HT1080 (cell line): ENCODE measurements at places on chromosomes 2 and 18.

DNA sequence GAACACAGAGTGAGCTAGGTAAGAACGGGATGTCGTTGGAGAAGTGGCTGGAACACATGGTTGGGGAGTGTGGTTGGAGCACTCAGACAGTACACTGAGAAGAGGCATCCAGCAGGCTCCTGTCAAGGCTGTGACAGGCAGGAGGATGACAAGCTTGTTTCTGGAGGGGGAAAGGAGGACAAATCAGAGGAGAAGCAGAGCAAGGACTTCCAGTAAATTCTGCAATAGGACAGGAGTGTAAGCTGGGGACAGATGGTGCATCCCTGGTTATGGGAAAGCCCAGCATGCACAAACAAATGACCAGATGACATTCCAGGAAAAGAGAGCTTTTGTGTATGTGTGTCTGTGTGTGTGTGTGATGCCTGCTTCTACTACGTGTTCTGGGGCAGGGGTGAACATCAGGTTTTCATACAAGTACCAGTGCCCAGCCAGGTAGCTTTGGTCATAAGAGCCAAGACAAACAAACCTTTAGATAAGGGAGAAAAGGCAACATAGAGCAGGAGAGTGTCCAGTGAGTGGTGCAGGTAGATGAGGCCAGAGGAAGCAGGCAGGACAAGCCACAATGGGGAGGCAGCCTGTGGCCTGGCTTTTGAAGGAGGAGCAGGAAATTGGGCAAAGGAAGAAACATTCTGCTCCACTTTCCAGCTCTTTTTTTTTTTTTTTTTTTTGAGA is 32.1 kb upstream of the MAPK4 start:
- no peak for DNase-seq

- peak; percentile 89 for DNase-seq
These were observed 52.1 kb upstream of the ANKRD62 start for GRCh38 chr18:12041561-12041960.

GRCh38 chr2:239360421-239361310 is 40.2 kb downstream of the HDAC4 start:
- no peak for DNase-seq

- DNase-seq = peak; percentile 27
These were observed 503.9 kb downstream of the PID1 start for GRCh38 chr2:228767196-228767595.

- no peak for DNase-seq
These were observed 10.2 kb upstream of the ZNF407 start for GRCh38 chr18:74587441-74587840.

GRCh38 chr18:75854174-75854573 is 426.7 kb upstream of the SMIM21 start:
- DNase-seq = peak; percentile 22

DNA sequence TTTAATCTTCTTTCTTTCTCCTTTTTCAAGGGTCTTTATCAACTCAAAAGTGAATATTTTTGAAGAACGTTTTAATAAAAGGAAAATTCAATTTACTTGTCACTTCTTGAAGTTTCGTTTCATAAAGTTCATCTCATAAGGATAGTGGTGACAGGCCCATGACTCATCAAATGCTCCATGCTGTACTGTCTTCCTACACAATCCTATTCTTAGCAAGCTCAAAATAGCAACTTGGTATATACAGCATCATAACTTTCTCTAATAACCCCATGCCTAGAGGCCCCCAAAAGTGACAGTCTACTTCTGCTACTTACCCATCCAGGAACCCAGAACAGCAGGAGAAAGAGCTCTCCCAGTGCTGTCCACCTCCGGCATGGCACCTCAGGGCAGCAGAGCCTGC is 7.7 kb downstream of the FBXO15 start:
- DNase-seq = peak; percentile 67

- peak; percentile 1 for DNase-seq
These were observed 179.0 kb downstream of the ASXL3 start for GRCh38 chr18:33757037-33757436.

DNA sequence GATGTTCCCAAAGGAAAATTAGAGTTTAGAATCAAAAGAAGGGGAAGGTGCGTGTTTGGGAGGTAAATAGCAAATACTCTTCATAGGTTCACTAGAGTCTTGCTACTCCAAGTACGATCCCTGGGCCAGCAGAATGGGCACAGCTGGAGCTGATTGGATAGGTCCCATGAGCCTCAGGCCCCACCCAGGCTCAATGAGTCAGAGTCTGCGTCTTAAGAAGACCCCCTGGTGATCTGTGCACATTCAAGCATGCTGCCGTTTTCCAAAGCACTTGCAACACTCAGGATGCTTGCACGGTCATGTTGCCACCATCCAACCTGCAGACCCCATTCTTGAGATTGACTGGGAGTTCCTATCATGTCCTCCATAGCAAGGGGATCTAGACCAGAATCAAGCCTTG is 40.5 kb downstream of the ABCG8 start:
- DNase-seq = peak; percentile 39

GRCh38 chr2:69149631-69150215 is 136.7 kb downstream of the ANTXR1 start:
- DNase-seq = no peak

GRCh38 chr2:101502095-101502494 is 27.2 kb upstream of the RFX8 start:
- no peak for DNase-seq

- DNase-seq = no peak
These were observed 37.2 kb downstream of the STEAP3 start for GRCh38 chr2:119260646-119261492.

GRCh38 chr18:77495982-77496690 is 246.5 kb downstream of the GALR1 start:
- no peak for DNase-seq

GRCh38 chr2:153668923-153669322 is 190.4 kb upstream of the RPRM start:
- DNase-seq = no peak

DNA sequence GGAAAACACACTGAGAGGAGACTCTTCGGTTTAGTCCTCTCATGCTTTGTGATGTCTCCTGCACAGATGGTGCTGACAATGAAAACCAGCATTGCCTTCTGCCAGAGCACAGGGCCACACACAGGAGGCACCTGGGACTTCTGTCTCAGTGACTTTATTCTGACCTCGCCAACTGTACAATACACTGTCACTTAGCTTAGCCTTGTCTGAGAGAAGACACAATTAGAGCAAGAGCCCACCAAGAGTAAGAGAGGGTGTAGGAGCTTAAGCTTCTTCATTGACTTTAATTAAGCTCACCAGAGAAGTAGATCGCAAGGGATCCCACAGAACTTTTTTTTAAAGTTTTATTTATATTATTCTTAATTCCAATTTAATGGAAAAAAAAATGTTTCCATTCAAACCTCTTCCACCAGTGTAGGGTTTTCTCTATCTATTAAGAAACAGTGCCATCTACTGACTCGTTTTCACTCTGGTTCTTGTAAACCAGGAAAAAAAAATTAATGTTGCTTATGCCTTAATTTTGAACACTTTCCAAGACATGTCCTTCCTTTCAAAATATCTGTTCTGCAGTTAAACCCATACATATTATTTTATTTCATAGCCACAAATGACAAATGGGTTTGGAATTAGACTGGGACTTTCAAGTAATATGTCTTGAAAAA is 42.4 kb upstream of the DDX18 start:
- DNase-seq = peak; percentile 28

- no peak for DNase-seq
These were observed 3.4 kb downstream of the C2orf69 start for GRCh38 chr2:199914372-199914958.

DNA sequence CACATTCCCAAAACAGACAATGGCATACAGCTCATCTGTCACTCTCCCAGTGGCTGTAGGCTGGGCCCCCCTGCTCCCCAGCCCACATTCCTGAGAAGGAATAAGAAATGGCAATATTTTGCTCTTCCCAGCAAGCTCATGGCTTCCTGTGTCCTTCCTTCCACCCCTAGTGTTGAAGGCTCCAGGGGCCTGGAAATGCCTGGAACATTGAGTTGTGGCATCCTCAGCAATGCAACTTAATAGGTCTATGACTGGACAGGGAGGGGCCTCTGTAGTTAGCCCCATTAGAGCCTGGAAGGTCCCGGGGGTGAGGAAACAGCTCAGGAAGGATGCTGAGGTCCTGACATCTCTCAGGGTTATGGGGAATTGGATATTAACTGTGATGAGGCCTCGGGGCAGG is 3.3 kb downstream of the KIF3C start:
- no peak for DNase-seq

GRCh38 chr18:23512641-23513040 is 9.3 kb downstream of the RMC1 start:
- DNase-seq = no peak

DNA sequence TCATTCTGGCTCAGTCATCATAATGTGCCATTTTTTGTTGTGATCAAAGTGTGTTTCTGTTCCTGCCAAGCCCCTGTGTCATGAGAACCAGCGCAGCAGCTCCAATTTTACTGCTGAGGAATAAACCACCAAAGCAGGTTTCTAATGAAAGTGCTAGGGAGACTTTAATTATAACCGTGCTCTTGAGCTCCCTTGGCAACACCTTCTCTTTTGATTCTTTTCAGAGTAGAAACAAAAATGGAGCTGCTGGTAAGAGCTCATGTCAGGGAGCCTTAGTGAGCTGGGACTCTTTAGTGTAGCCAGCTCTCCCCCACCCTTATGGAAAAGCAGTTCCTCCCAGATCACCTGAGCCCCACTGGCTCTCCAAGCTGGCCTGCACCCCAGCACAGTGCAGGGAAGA is 74.3 kb downstream of the LYPD1 start:
- DNase-seq = no peak

- no peak for DNase-seq
These were observed 13.6 kb upstream of the RHOB start for GRCh38 chr2:20433249-20433648.

DNA sequence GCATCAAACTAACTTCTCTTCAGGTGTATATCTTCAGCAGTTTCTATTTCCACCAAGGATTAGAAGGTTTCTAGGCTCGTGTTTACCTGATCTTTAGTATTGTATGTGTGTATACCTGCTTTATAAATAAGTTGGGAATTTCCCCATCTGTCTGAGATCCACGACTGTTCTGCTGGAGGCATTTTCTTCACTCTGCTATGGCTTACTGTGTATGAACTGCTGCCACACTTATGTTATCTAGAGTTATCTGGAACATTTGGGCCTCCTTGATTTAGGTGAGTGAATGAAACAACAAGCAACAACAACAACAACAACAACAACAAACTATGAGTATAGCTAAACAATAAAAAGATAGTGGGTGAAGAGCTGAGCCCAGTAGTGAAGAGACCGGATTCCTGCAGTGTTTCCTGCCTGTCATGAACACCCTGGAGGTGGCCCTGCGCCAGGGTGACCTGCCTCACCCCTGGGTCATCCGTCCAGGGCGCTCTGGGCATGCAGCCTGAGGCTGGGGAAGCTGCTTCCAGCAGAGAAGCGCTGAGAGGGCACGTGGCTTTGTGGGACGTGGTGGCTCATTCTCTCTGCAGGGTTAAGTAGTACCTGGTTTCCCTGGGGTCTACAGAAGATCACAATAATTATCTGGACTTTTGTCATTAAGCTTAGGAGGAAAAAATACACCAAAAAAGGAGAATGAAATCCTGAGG is 56.1 kb upstream of the GATA6 start:
- DNase-seq = no peak

DNA sequence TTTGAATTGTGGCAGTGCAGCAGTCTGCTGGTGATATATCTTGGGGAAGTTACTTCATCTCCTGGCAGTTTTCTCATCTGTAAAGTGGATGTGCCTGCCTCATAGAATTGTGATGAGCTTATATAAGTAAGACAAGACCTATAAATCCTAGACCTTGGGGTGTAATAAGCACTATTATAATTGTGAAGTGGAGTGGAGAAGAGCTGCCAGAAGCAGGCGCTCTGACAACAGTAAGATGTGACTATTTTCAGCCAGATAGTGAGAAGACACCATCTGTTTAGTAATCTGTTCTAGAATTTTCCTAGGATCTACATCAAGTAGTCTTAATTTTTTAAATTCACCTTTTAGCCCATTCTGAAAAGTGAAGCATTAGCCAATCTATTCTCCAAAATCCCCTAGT is 85.6 kb upstream of the TSPYL6 start:
- no peak for DNase-seq

DNA sequence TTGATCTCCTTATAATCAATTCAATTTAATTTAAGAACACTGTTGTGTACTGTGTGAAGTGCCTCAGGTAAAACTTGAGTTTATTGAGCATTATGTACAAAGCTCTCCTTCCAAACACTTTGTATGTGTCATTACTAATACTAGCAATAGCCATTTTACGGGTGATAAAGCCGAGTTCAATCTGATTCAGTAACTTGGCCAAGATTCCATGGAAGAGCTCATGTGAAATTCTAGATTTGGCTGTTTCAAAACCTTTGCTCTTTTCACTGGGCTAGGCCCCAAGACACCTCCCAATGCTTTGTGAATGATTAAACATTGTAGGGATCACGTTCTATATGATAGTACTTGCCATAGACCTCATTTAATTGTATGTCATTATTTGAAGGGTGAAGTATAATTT is 8.9 kb upstream of the NFE2L2 start:
- DNase-seq = no peak

- no peak for DNase-seq
These were observed 693 bp downstream of the ORC2 start for GRCh38 chr2:200962811-200963123.

- no peak for DNase-seq
These were observed 1.9 kb downstream of the ORMDL1 start for GRCh38 chr2:189782221-189782671.

- DNase-seq = no peak
These were observed 34.5 kb downstream of the TMEM182 start for GRCh38 chr2:102796337-102796736.

DNA sequence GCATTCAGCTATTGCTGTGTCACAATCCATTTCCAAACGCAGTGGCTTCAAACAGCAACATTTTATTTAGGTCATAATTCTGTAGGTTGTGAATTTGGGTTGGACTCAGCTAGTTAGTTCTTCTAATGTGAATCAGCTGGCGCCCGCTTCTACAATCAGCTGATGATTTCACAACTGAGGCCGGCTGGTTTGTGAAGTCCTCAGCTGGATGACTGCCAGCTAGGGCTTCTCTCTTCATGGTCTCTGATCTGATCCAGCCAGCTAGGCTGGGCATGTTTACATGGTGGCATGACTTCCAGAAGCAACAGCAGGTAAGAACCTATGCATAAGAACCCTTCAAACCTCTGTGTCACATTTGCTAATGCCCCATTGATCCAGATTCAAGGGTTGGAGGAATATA is 172.0 kb downstream of the SLC4A10 start:
- DNase-seq = no peak

GRCh38 chr2:105421053-105421452 is 22.2 kb upstream of the FHL2 start:
- DNase-seq = no peak

- no peak for DNase-seq
These were observed 406.8 kb downstream of the THSD7B start for GRCh38 chr2:137172162-137172561.
